ENCODE measurements at places on chromosomes 4 and X.

- no peak for DNase-seq
Observed at GRCh38 chr4:71251261-71251660, 87.6 kb upstream of the SLC4A4 start.

DNA sequence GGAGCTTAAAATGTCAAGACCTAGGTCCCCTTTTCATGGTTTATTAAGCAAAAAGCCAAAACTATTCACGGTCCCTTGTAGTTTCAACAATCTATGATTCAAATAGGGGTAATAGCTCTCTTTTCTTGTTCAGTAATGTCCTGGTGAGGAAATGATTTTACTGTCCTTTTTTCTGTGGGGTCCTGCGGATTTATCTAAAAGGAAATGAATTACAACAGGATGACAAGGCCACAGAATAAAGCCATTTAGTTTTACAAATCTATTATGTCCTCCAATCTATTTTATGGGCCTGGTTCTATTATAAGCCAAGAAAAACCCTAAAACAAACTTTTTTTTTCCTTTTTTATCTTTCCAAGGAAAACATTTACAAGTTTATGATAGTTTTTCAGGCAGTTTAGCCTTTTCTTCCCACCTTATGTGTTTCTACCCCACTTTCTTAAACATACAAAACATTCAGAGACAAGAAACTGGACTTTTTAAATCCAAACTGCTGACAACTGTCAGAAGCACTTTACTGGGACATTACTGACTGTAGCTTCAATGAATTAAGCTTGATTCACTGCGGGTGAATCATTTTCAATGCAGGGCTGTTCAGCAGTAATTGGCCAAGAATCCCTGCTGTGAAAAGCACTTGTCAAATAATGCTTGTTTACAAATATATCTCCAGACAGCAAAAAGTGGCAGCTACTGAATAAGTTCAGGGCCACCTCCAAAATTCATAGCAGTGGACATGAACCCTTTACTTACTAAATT is 4.3 kb downstream of the EPHA5 start:
- no peak for DNase-seq

DNA sequence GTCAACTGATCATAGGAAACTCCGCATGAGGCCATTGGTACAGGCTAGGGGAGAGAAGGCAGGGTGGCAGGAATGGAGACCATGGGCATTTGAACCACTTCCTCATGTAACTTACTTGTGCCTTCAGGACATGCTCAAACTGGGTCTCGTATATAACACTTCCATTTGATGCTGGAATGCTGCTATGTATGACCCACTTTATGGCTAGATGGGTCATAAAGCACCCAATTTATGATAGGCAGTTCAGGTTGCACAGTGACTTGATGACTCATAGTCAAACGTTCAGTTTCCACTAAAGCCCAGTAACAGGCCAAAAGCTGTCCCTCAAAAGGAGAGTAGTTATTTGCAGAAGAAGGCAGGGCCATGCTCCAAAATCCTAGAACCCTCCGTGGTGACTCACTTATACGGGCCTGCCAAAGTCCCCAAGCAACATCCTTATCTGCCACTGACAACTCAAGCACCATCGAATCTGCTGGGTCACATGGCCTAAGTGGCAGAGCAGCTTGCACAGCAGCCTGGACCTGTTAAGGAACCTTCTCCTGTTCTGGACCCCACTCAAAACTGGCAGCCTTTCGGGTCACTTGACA is 236.4 kb downstream of the ZC4H2 start:
- no peak for DNase-seq

GRCh38 chr4:105451346-105451745 is 22.5 kb downstream of the PPA2 start:
- no peak for DNase-seq

DNA sequence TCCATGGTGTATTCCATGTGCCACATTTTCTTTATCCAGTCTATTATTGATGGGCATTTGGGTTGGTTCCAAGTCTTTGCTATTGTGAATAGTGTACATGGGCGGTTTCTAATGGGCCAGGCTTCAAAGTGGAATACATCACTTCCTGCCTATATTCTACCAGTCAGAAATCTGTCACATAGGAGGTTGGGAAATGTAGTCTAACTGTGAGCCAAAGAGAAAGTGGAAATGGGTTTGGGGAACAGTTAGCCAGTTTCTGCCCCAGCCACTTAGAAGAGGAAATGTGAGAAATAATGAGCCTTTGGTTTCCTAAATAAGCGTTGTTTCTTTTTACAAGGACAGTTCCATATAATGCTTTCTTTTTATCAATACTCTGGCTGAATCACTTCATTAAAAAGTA is 85.1 kb upstream of the AP1S2 start:
- DNase-seq = no peak

- DNase-seq = no peak
Observed at GRCh38 chr4:86993909-86994681, 59.3 kb downstream of the AFF1 start.

DNA sequence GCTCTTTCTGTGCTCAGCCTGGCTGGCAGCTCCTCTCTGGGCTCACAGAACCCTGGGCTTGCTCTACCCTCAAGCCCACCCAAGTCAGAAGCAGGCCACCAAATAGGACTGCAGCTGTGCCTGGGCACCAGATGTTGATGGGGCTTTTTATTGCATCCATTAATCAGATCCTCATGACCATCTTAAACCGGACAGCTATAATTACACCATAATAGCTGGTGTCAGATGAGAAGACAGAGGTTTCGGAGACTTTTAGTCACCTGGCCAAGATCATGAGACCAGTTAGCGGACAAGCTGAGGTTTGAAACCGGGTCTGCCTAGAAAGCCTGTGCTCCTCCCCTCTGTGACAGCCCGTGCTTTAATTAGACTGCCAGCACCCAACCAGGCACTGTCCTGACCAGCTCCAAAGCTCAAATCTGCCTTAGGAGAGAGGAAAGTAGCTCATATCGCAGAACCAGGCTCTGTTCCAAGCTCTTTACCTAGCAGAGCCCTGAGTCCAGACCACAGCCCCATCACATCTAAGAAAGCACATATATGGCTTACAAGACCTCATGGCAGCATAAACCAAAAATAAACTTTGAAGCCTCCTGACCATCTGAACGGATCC is 88.9 kb downstream of the JAKMIP1 start:
- no peak for DNase-seq

Measured in central memory CD4-positive, alpha-beta T cell (primary cell).